ENCODE measurements at places on chromosomes 11 and 22.

GRCh38 chr11:72781313-72782080 lies 12.3 kb downstream of the STARD10 start:
- DNase-seq, result peak; percentile 72

DNA sequence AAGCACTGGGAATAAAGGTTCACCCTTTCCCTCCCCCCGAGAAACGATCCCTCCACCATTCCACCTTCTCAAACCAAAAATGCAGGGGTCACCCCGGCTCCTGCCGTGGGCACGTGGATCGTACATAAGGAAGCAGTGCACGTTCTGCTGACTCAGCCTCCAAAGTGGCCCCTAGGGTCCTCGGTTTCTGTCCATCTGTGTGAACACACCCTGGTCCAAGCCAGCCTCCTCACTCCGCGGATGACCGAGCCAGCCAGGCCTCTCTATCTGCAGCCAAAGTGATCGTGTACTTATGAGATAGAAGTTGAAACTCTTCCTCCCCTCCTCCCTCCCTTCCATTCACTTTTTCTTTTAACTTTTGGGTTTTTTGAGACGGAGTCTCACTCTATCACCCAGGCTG lies 16.2 kb downstream of the C11orf24 start:
- no peak for DNase-seq

DNA sequence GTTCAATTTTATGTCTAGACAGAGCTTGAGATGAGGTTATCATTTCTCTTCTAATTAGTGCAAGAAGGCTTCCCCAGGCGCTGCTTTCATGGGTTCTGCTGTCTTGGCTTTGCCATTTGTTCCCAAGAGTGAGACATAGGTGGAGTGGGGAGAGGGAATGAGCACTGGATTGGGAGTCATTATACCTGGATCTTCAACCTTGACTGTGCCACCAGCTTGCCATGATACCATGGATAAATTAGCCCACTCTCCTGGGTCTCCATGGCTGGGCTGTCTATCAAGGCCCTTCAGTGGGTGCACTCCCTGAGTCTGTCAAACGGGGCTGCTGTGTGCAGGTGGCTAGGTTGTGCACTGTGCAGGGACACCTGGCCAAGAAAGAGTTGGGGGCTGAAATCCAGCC lies 15.6 kb upstream of the NECTIN1 start:
- DNase-seq, result no peak

DNA sequence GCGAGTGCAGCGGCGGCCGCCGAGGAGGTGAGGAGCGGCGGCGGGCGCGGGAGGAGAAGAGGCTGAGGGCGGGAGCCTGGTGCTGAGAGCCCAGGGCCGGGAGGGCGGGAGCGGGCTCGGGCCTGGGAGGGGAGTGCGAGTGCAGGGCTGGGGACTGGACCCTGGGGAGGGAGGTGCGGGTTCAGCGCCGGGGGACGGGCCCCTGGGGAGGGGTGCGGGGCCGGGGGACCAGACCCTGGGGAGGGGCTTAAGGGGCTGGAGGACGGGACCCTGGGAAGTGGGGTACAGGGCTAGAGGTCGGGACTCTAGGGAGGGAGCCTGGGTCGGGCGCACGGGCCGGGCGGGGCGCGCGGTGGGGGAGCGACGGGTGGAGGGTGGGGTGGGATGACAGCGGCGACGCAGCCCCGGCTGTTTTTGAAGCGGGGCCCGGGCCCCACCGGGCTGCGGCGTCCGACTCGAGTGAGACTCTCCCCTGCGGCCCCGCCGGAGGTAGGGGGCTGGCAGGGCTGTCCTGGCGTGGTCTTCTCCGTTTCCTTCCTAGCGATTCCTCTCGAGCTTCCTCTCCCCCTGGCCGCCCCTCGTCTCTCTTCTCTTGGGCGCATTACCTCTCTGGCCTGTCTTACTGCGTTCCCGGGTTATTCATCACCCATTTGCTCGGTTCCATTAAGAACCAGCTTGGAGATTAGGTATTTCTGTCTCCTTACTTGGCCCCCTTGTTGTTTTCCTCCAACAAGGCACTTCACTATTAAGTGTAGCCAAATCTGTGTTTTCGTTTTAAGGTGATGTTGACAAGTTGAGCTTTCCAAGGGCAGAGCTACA lies 754 bp downstream of the NUP50 start:
- peak; percentile 43 for DNase-seq

- DNase-seq, result no peak
Observed at GRCh38 chr11:61887839-61888494, 3.4 kb downstream of the FADS3 start.

DNA sequence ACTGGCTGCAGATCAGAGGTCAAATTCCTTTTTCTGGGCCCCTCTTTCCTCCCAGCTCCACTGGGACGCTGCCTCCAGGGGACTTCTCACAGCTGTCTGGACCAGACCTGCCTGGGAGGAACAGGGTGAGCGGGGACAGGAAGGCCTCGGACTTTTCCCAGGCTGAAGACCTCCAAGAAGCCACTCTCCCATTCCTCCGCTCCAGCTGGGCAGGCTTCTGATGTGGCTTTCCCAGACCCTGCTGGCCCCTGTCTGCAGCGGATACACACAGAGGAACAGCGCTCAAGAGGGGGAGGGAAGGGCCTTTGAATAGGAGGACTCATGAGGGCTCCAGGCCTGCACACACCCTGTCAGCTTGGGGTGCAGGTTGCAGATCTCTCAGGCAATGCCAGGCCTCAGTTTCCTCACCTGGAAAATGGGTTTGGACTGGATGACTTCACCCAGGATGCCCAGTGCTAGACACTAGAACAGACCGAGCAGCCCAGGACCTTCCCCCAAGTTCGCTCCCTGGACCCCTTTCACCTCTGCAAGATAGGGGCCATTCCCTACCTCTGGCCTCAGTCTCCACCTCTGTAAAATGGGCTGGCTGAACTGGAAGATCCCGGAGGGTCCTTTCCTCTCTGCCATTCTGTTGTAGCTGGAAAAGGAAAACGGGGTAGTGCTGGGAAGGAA lies 36.6 kb downstream of the MB start:
- DNase-seq, result no peak

DNA sequence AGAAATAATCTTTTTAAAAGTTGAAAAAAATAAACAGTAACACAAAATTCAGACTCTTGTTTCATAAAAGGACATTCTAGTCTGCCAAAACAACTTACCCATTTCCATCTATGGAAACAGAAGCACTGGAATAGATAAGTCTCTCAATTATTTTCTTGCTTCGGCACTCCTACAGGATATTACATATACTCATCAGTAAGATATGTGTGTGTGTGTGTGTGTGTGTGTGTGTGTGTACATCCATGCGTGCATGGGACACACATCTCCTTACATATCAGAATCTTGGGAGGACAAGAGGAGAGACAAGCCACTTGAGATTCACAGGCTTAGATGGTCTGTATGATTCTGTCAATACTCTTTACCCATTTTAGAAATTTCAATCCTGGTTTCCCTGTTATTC lies 144.6 kb downstream of the ATG16L2 start:
- DNase-seq, result no peak

DNA sequence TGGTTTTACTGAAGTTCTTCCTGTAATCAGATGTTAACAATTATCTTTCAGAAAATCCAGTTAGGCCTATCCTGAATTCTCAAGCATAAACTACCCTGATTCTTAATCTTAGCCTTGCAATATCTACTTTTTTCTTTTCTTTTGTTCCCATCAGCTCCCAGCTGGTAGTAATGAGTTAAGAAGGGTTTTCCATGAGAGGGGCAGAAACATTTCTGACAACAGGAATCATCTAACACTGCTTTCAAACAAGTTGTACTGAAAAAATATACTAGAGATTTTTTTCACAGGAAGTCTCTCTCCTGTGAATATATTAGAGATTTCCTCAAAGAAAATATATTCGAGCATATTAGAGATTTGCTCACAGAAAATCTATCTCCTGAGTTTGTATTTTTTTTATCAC lies 3.3 kb upstream of the TRIM6 start:
- no peak for DNase-seq

DNA sequence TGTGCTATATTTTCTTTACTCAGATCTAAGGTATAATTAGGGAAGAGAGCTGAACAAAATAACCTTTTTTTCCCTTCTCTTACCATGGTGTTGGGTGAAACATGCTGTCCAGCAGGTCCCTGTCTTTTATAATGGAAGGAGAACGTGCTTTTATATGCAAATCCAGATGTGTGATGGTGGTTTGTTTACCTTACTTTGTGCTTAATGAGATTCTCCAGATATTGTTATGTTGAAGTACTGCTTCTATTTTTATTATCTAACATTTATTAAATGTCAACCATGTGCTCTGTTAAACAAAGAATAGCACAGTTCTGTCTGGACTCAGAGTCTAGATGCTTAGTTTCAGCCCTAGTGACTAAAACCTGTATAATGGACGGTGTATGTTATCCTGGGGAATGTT lies 10.1 kb upstream of the GRIK4 start:
- no peak for DNase-seq

GRCh38 chr11:18105086-18105801 lies 638 bp downstream of the SAAL1 start:
- DNase-seq, result no peak

DNA sequence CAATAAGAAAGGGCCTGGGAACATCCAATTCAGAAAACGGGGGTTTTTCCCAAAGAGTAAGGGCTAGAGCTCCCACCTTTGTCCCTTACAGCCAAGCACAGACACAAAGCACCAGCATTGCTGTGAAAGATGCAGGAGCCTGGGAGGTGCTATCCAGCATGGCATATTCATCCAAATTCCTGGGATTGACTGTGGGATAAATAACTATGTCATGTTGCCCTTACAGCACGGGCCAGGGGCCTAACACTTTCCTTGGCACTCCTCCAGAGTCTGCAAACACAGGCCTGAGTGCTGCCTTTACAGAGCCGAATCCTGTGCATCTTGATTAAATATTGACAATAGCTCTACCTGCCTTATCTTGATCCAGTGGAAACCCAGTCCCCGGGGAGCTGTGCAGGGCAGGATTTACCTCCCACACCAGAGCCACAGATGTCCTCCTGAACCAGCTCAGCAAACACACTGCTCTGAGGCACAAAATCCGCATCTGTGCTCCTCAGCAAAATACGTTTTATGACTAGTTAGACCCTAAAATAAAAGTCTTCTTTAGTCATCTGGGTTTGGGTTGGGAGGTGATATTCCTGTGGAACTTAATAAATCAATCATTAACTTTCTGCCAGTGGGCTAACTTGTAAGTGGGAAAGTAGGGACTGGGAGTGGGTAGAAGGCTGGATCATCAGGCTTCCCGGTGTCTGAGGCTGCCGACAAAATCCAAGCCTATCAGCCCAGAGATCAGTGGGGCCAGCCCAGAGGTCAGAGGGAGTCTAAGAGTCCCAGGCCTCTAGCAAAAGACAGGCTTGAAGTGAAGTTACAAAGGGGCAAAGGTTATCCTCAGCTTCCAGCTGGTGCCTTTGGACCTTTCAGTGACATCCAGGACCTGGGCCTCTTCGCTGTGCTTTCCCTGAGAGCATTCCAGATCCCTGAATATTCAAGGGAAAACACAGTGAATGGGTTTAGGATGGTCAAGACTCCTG lies 36.5 kb downstream of the POU2AF3 start:
- DNase-seq, result no peak

DNA sequence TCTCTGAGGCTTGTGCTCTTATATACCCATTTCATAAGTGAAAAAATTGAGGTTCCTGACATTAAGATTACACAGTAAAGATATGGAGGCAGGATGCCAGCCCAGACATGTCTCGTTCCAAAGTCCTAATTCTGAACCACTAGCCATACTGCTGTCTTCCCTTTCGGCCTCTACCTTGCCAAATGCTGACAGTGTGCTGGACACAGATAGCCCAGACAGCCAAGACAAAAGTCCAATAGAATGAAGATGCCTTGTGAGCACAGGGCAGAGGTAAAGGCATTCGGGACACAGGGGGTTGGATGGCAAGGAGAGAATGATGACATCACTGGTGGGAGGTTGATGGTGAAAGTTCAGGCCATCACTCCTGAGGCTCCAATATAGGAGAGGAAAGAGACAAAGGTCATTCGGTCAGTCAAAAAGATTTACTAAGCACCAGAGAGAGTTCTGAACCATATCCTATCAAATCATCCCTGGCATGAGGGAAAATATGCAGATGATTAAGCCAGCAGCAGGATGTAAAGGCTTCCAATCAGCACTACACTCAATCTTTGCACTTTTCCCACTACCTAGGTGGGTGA lies 174.0 kb upstream of the MTMR2 start:
- no peak for DNase-seq

DNA sequence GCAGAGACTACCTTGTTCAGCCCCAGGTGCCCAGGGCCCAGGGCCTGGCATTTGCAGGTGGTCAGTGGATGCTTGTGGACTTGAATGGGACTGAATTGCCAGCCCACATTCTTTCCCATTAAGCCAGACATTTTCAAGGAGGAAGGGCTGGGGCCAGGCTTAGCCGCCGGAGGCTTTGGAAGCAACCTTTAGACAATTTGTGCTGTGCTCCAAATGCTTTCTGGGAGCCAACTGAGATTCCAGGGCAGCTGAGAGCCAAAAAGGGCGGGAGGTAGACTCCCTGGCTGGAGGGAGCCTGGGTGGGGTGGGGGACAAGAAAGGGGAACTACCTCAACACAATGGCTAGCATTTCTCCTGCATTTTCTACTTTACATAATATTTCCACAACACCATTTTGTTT lies 54.8 kb upstream of the TIMP3 start:
- DNase-seq, result no peak

DNA sequence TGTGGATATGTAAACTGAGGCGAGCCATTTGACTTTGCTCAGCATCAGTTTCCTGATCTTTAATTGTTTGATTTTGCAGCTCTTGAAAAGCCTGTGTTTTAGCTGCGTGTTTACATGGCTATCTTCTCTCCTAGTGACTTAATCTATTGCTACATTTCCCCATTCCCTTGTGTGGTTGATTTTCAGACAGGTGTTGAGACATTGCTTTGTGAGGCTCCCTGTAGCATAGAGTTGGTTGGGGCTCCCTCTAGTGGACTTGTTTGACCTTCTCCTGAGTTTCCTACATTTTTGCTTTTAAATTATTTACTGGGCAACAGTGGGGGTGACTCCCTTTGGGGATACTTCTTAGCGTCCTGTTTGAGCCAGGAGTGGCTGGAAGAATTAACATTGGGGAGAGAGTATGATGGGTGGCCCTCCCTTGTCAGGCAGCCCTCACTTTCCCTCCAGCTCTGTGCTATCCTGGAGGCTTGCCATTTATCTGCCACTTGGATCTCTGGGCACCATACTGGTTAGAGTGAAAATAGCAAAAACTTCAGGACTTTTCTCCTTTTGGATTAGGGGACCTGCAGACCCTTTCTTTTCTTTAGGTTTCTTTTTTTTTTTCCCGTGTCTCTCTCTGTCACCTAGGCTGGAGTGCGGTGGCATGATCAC lies 9.2 kb upstream of the CBL start:
- DNase-seq, result peak; percentile 82

DNA sequence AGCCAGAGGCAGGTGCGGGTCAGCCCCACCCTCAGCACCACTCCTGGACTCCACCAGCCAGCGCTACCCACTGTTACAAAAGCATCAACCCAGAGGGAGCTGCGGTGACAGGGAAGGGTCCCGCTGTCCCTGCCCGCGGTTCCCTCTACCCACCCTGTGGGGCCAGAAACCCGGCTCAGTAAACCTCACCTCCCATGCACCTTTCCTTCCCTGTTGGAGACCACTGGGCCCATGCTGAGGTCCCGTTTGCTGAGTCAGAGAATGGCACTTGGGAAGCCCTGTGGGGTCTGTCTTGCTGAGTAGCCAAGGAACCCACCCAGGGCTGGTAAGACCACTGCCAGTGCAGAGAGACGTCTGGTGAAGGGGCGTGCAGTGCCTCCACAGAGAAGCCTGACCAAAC lies 42.1 kb upstream of the MOB2 start:
- no peak for DNase-seq

Measured in naive thymus-derived CD8-positive, alpha-beta T cell (primary cell).